Spinal cord (tissue), 10 donors: ENCODE measurements at places on chromosomes 16 and 17.
A peak's percentile ranks its signal among the peaks of the same experiment; 100 is the strongest.

DNA sequence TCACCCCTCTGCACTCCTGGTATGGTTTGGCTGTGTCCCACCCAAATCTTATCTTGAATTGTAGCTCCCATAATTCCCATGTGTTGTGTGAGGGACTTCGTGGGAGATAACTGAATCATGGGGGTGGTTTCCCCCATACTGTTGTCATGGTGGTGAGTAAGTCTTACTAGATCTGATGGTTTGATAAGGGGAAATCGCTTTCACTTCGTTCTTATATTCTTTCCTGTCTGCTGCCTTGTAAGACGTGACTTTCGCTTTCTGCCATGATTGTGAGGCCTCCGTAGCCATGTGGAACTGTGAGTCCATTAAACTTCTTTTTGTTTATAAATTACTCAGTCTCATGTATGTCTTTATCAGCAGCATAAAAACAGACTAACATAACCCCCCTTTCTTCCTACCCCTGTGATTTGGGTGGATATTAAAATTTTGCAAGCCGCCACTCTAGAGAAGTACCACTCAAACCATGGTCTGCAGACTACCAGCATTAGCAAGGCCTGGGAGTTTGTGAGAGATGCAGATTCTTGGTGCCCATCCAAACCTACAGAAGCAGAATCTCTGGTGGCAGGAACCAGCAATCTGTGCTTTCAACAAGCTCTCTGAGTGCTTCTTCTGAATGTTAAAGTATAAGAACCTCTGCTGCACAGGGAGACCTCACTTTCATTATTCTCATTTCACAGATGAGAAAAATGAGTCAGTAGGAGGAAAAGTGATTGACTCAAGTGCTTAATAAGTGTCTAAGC is 999.5 kb upstream of the EEF2KMT start:
- peak; percentile 65 for DNase-seq

- peak; percentile 67 for DNase-seq
Measured at GRCh38 chr16:88719267-88719932, 13.1 kb downstream of the CTU2 start.

DNA sequence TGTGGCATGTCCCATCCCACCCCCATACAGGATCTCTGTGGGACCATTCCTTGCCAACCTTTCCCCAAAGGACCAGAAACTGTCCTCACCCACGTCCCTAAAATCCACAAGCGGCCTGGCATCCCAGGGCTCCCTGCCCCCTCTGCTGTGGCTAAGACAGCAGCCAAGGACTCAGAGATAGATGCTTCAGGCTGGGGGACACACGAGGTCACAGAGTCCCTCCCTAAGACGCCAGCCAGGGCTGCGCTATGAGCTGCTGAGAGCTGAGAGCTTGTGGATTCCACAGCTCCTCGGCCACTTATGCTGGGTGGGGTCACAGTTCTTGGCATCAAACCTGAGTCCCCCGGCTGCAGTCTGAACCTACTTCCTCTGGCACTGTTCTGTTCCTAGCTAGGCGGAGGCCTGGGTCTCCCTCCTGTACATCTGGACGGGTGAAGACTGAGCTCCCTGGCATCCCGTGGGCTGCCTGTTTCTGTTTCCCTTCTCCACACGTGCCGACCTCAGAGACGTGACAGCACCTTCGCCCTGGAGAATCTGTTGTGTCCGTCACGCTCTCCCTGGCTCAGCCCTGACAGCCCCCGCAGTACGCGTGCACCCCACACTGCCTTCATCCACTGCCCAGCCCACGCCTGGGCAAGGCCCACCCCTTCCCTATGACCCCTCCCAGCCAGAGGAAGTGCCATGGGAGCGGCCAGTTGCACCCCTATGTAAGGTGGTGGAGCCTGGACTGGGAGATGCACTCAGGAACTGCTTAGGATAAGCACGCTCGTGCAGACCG is 61.2 kb downstream of the ENGASE start:
- DNase-seq: no peak

DNA sequence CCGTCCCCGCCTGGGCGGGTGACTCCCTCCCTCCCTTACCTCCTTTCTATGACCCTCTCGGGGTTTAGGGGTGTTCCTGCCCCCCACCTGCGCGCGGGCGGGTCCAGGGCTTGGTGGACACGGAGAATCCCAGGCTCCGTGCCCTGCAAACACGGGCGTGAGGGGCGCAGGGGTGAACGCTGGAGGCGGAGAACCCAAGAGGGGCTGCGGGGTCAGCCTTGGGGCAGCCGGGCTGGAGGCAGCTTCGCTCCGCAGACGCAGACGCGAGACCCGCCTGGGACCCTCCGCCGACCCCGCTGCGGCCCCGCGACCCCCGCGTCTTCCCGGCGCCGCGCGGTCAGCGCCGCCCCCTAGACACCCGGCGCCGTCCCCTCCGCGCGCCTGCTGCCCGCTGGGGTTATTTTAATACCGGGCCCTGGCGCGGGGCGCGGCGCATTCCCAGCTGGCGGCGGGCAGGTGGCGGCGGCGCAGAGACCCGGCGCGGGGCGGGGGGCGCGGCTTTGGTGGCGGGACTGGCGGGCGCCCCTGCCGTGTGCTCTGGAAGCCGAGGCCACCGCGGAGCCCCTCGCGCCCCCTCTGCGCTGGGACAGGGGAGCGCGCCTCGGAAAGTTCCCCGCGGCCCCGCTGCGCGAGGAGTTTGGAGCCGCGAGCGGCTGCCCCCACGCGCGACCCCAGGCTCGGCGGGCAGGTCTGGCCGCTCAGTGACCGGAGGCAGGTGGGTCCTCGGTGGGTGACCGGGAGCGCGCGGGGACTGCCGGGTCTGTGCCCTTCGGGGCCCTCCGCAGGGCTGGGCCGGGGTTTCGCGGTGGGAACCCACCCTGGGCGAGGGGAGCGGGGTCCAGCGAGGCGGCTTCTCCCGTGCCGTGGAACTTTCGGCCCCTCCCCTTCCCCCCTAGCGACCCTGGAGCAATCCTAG is at the start of gene UTS2R:
UTS2R (plus strand) TSS at position 433 of the 916 bp plus-strand sequence. CDS start 2,560 bp downstream, outside the sequence.
- DNase-seq: no peak

DNA sequence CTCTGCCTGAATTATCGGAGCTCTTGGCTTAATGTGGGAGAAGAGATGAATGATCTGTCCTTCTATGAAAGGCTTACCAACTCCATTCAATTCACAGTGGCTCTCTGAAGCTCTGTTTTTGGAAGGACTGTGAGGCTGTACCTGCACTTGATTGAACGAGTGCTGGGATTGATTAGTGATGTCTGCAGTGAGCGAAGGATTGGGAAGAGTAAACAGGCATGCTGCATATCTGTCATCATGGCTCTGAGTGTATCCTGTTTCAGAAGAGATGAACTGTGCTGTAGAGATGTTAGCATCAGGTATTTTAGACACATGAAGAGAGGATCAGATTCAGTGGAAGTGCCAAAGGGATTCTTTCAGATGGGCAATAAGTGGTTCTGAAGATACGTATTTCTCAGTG is 564.0 kb downstream of the MAF start:
- no peak for DNase-seq

GRCh38 chr16:8644211-8645140 is 23.0 kb downstream of the METTL22 start:
- DNase-seq: no peak

DNA sequence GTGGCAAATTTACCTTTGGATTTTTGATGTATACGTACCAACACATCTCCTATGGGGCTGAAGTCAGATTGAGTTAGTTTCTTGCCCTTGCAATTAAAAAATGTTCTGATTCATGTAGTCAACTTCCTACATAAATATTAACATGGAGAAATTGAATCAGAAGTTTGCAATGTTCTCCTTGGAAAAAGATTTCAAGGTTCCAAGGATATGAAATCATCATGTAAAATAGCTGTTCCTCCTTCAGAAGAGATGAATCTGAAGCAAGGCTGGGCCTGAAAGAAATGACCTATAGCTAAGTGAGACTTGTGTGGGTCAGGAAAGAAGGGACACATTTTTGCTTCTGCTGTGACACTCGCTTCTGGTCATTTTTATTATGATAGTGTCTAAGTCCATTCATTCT is 131.7 kb downstream of the RGS9 start:
- DNase-seq: no peak

DNA sequence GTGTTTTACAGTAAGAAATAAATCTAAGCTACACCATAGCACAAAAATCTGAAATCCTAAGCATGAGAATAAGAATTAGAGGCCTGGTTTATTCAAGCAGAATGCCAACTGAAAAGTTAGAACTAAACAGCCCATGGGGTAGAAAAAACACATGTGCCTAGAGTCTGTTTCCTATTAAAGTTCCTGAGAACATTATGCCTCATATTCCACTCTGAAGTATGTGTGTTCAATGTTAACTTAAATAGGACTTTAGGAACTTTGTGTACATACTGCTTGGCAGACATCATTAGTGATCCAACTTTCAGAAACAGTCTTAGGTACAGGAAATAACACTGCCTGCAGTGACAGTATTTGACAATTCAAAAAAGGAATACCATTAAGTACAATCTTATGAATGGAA is 18.2 kb downstream of the HEATR6 start:
- DNase-seq: no peak

DNA sequence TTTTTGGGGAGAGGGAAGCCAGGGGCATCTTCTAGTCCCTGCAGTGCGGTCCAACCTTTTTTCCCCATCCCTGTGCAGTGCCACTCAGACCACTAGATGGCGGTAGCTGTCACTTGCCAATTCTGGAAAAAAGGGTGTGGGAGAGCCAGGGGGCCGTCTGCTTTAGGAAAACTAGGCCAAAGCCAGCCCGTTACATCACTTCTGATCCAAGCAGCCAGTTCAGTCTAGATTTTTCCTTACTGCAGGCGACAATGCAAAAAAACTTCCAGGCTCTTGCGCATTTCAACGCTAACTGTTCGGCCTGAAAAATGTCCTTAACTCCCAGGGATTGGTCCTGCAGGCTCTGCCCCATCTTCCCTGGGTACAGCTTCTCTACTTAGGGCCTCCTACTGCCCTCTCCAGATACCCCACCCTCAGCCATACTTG is 69.2 kb upstream of the CES5A start:
- DNase-seq: peak; percentile 75

GRCh38 chr17:50288306-50288705 is 14.0 kb downstream of the TMEM92 start:
- DNase-seq: no peak
